ENCODE measurements at places on chromosomes 3 and 15.

DNA sequence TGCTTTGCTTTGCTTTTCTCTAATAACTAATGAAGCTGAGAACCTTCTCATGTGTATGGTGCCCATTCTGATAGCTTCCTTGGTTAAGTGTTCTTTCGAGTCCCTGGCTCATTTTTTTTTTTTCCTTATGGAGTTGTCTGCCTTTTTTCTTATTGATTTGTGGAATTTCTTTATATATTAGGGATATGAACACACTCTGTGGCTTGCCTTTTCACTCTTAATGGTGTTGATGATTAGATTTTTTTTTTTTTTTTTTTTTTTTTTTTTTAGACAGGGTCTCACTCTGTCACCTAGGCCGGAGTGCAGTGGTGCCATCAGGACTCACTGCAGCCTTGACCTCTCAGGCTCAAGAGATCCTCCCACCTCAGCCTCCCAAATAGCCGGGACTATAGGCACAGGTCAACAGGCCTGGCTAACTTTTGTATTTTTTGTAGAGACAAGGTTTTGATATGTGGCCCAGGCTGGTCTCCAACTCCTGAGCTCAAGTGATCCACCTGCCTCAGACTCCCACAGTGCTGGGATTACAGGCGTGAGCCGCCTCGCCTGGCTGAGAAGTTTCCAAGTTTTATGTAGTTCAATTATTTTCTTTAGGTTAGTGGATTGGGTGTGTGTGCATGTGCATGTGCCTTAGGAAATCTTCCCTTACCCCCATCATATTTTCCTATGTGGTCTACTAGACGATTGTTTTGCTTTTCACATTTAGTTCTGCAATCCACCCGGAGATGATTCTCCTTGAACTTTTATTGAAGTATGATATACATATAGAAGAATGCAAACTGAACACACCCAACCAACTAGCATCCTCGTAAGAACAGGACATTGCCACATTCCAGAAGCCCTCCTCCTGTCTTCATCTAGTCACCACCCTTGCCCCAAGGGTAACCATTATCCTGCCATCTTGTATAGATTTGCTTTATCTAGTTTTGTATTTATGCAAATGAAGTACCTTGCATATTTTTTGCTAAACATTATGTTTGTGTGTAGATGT, 1.7 kb upstream of the SNRPA1 start:
- DNase-seq, result no peak

- peak; percentile 20 for DNase-seq
Observed at GRCh38 chr3:194089357-194090177, 46.4 kb upstream of the HES1 start.

- DNase-seq, result no peak
Observed at GRCh38 chr15:41970456-41970855, 1.9 kb downstream of the EHD4 start.

GRCh38 chr15:46921891-46922290, 795.4 kb upstream of the SEMA6D start:
- no peak for DNase-seq

GRCh38 chr3:50924638-50925037, 249.9 kb downstream of the DOCK3 start:
- DNase-seq, result no peak

GRCh38 chr3:177352424-177352823, 155.1 kb upstream of the TBL1XR1 start:
- no peak for DNase-seq
